ENCODE measurements at places on chromosomes 16 and 17.

GRCh38 chr17:58338841-58339754 lies 10.5 kb upstream of the TSPOAP1 start:
- DNase-seq, result no peak

- DNase-seq, result no peak
These were observed 540.3 kb downstream of the WWOX start for GRCh38 chr16:78639775-78640174.

GRCh38 chr17:27494192-27495091 lies 38.2 kb downstream of the KSR1 start:
- no peak for DNase-seq

DNA sequence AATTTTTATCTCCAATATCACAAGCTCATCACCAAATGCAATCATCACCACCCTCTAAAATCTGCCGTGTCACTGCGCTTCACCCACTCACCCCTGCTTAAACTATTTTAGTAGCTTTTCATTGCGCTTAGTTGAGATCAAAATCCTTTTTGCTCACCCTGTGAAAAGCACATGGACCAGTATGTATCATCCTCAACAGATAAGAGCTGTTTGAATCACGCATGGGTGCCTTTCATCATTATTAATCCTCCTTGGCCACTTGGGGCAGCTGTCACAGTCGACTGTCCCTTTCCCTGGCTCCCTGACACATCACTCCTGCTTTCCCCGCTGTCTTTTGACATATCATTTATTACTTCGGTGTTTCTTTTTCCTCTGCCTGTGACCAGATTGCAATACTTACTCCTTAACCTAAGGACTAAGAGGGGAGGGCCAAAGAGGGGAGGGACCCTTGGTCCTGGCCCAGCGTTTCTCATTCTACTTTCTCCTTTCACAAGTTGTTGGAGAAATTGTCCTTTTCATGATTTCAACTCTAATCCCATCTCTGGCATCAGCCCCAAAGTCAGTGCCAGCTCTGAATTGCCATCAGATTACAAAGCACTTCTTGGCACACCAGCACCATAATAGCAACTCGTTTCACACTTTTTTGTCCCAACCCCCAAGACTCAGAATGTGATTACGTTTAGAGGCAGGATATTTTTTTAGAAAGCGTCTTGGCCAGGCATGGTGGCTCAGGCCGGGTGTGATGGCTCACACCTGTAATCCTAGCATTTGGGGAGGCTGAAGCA lies 8.6 kb upstream of the KDM6B start:
- DNase-seq, result no peak

DNA sequence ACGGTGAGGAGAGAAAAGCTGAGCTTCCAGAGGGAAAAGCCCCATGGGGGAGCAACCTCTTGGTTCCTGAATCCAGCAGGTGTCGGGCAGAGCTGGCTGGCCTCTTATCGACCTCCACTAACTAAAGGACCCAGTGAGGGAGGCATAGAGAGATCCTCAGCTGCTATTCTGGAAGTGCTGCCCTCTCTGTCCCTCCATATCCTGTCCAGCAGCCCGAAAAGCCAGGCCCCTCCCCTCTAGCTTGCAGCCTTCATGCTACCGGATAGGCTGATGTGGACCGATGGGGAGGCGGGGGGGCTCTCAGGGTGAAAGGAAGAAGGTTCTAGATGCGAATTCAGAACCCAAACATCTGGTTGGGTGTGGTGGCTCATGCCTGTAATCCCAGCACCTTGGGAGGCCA lies 24.9 kb downstream of the MXRA7 start:
- DNase-seq, result no peak

DNA sequence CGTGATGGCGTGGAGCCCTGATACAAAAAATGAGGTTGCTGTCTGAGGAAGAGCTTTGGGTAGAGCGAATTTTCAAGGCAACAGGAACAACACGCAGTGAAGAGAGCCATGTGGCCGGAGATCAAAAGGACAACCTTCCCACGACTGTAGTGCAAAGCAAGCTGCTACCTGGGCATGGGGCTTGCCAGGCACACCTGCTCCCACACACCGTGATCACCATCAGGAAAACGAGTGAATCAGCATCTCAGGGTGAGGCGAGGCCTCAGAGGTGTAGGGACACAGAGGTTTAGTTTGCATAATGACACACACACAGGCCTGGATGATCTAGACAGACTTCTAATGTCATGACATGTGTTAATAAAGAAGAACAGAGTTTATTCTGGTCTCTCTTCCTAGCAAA lies 65.7 kb downstream of the PARN start:
- DNase-seq, result no peak

DNA sequence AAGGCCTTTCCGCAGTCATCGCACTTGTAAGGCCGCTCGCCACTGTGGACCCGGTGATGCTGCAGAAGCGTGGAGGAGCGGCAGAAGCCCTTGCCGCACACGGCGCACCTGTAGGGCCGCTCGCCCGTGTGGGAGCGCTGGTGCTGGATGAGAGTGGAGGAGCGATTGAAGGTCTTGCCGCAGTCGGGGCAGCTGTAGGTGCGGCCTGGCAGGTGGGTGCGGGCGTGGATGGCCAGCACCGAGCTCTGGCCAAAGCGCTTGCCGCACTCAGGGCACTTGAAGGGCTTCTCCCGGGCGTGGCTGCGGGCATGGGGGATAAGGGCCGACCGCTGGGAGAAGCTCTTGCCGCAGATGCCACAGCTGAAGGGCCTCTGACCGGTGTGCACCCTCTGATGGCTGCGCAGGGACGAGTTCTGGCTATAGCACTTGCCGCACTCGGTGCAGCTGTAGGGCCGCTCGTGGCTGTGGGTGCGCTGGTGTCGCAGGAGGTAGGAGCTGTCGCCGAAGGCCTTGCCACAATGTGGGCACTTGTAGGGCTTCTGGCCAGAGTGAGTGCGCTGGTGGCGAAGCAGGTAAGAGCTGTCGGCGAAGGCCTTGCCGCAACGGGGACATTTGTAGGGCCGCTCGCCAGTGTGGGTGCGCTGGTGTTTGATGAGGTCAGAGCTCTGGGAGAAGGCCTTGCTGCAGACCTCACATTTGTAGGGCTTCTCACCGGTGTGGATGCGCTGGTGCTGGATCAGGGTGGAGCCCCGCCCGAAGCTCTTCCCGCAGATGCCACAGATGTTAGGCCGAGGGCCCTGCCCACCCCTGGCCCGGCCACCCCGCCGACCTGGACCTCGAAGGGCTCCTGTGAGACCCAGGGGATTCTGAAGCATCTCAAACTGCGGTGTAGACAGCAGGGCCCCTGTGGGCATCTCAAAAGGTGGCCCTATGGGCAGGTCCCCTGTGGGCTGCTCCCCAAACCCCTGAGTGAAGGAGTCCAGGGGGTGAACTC lies 1.5 kb downstream of the ZNF768 start:
- no peak for DNase-seq

GRCh38 chr17:44589316-44590071 lies 32.2 kb downstream of the FZD2 start:
- no peak for DNase-seq

All from spinal cord (tissue), 10 donors.